ENCODE measurements at places on chromosomes 3 and 15.

DNA sequence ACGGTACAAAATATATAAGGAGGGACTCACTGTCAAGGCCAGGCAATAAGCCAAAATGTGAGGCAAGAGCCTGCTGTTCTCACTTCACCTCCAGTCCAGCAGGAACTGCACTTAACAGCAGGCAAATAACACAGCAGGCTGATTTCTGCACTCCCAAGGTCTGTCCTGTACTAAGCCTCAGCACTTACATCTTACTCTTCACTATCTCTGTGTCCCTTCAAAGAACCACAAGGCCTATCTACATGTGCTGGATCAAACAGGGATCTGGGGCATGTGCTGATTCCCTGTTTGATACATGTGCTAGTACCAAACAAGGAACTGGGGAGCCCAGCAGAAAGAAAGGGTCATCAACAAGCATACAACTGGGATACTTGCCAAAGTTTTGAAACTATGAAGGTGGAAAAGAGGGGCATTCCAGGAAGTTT, 22.2 kb downstream of the UACA start:
- peak; percentile 72 for DNase-seq

- peak; percentile 34 for DNase-seq
These were observed 11.3 kb upstream of the NMNAT3 start for GRCh38 chr3:139689122-139689521.

GRCh38 chr3:178618197-178618596, 82.0 kb downstream of the KCNMB2 start:
- DNase-seq: peak; percentile 39

DNA sequence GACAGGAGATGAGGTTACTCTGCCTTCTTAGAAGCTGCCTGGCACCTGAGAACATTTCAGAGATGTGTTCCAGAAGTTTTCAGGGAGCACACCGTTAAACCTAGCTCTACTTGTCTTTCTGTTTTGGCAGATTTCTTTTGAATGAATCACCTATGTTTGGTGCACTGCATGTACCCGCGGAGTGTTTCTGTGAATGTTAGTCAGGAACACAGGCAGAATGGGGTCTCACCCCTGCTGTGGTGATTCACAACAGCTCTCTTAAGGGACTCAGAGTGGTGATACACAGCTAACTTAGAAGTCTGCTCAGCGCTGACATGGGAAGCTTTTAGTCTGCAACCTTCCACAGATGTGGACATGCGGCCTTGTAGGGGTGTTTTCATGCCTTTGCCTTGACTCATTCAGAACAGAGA, 24.0 kb downstream of the TSEN2 start:
- DNase-seq: peak; percentile 44

GRCh38 chr3:162702768-162703385, 1206.3 kb downstream of the OTOL1 start:
- no peak for DNase-seq

GRCh38 chr15:74283368-74283767, 47.2 kb downstream of the CCDC33 start:
- DNase-seq: peak; percentile 46

GRCh38 chr3:9590282-9590791, 36.7 kb upstream of the LHFPL4 start:
- DNase-seq: no peak

- DNase-seq: peak; percentile 92
These were observed 1.1 kb upstream of the IGF1R start for GRCh38 chr15:98647026-98647773.

DNA sequence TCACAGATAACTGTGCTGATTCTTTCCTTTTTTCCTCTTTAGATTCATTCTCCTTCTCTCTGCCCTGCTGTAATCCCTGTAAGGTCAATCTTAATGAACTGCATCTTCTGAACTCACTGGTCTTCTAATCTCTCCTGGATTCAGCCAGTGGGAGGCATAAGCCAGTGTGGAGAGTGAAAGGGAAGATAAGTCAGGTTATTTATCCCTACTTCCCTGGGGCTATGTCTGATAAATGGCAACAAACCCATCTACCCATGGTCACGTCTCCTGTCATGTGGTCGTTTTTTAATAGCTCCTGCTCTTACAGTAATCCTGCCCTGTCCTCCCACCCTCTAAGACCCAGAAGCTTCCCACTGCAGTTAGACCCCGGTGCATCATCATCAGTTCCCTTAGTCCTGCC, 199.6 kb upstream of the NAALADL2 start:
- no peak for DNase-seq

GRCh38 chr15:36156879-36157427, 422.5 kb upstream of the CDIN1 start:
- DNase-seq: peak; percentile 26

GRCh38 chr15:60573936-60574335, 95.0 kb upstream of the ICE2 start:
- DNase-seq: no peak

GRCh38 chr3:169591983-169592644, 71.4 kb downstream of the MECOM start:
- DNase-seq: no peak

DNA sequence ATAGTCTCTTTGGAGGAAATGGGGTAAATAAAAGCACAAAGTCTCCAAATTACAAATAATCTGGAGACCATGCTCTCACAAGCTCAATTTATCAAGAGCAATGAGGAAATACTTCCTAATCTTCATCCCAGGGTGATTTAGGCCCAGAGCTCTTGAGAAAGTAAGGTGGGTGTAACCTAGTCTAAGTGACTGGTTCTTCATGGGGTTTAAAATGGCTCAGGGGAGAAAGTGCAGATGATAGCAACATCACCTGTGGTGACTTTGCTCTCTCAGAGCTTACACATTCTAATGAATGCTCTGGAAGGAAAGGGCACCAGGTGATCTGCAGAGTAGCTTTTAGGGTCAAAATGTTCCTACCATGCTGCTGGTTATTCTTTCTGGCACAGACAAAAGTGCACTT, 118.4 kb upstream of the TP63 start:
- no peak for DNase-seq

DNA sequence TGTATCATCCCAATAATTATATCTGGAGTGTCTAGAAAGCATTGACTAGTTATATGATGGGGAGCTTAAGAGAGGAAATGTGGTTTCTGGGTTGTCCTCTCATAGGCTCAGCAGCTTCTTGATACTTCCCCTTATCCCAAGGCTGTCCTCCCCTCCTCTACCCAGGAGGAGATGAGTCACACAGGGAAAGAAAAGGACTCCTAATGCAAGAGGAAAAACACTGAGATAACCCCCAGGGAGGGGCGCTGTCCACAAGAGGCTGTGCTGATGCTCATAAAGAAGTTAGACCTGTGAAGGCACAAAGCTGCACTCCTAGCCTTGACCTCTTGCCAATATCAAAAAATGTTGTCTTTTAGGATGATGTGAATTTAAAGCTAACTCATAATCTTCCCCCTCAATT, 28.8 kb upstream of the GYG1 start:
- no peak for DNase-seq

DNA sequence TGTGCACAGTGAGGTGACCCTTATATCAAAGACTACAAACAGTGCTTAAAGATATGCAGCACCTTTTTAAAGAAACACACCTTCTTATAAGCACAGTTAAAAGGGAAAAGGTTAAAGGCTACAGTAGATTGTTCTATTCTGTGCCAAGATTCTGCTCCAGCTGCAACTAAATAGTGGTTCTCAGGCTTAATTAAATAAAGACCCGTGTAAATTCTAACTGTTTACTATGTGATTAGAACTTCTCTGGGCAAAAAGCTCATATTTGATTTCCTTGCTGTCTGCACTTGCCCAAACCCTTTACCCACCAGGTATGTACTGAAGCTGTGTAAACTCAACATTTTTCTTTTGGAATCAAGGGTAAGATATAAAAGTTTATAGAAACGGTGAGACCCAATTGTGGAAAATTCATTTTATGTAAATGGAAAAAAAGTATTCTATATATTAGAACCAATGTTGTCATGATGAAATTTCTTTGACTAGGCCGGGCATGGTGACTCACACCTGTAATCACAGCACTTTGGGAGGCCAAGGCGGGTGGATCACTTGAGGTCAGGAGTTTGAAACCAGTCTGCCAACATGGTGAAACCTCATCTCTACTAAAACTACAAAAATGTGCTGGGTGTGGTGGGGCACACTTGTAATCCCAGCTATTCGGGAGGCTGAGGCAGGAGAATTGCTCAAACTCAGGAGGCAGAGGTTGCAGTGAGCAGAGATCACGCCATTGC, 230.6 kb downstream of the MECOM start:
- DNase-seq: no peak
